Dermis blood vessel endothelial cell (primary cell): ENCODE measurements at places on chromosomes 7 and 10. TPM values are rescaled to one million over a fixed set of nuclear protein-coding genes. Genes with fewer than 3 reads are reported as not detected.

FGFBP3 gene
- total RNA-seq: 0.34 and 0.56 TPM in 2 replicates

CYP2W1 gene
- not detected in 2 replicates for total RNA-seq

PWWP2B gene
- total RNA-seq: 15.1 and 16.3 TPM in 2 replicates

- no peak for DNase-seq
Observed at GRCh38 chr10:86849181-86849894, 92.9 kb downstream of the BMPR1A start.

DNA sequence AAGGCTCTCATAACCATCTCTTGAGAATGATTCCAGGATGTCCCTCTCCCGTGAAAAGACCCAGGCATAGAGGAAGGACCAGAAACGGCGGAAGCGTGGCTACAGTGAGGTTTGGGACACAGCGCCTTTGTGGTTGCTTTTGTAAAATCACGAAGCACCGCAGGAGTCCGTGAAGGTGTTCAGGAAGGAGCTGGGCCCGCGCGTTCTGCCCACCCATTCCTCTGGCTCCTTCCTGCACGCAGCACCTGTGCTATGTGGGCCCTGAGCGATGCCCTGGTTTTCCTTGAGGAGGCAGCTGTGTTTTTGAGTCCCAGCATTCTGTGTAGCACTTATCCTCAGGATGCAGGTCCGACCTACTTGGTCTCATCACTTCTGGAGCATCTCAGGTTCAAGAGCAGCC lies 112.8 kb downstream of the TRRAP start:
- no peak for DNase-seq

DNA sequence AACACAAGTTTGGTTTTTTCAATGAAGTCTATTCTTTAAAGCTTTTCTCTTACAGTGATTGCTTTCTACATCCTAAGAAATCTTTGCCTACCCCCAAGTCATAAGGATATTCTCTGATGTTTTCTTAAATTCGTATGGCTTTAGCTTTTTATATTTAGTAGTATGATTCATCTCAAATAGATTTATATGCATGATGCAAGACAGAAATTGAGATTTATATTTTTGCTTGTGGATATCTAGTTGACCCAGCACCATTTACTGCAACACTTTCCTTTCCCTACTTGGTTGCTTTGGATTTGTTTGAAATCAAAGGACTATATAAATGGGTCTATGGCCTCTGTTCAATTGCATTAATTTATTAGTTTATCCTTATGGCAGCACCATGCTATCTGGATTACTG lies 113.9 kb downstream of the ZNF438 start:
- DNase-seq: no peak
